ENCODE measurements at places on chromosomes 3 and 15. TPM values are rescaled to one million over a fixed set of nuclear protein-coding genes. Genes with fewer than 3 reads are reported as not detected.

ACKR4 gene
- not detected for polyA plus RNA-seq

HGD gene
- not detected for polyA plus RNA-seq

MYH15 gene
- not detected for polyA plus RNA-seq

CSPG4 gene
- polyA plus RNA-seq = not detected

TUSC7 gene
- polyA plus RNA-seq = not detected

- no peaks in the 10 kb centered on the region for H3K4me1 ChIP-seq
- no peaks in the 10 kb centered on the region for H3K27me3 ChIP-seq
- H3K27ac ChIP-seq = no peak overlapping the region
- H3K4me3 ChIP-seq = no peak overlapping the region
Observed at GRCh38 chr3:47974974-47975470, 41.2 kb downstream of the MAP4 start.

THBS1 gene
- 1.1 TPM for polyA plus RNA-seq

GRCh38 chr3:95750097-95750496 lies 1064.3 kb upstream of the EPHA6 start:
- no peak overlapping the region for H3K27ac ChIP-seq
- H3K36me3 ChIP-seq = no peaks in the 10 kb centered on the region
- no peaks in the 10 kb centered on the region for H3K4me1 ChIP-seq
- no peaks in the 10 kb centered on the region for H3K27me3 ChIP-seq

GRCh38 chr3:171458071-171458863 lies 1.9 kb downstream of the TNIK start:
- H3K4me3 ChIP-seq = peak overlapping the region; percentile 93
- peaks cover 61% of the 10 kb centered on the region for H3K4me1 ChIP-seq
- peak overlapping the region; percentile 75 for H3K27ac ChIP-seq
- no peaks in the 10 kb centered on the region for H3K27me3 ChIP-seq

DNA sequence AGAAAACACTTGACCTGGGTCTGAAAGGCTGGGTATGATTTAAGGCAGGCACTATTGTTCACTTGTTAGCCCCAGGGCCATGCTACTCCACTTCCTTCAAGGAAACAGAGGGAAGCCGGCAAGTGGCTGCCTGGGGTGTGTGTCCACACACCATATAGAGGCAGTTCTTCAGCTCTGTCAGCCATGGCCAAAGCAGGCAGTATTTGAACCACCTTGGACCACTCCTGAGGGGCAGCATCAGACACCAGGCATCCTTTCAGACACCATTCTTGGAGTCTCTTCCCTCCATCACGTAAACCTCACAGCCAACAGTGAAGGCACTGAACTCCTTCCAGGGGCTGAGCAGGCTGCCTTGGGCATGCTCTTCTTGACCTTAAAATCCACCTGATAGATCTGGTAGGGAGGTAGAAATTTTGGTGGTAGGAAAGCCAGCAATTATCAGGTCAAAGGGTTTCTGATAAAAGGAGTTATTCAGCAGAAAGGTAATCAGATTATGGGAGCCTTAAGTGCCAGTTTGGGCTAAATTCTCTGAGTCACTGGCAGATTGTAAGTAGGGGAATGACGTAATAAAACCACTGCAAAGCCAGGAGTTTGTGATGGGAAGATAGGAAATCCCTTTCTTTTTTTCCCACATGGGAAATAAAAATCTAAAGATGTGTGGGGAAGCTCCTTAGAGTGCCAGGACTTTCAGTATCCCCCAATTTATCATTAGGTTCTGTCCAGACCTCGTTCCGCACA lies 20.2 kb downstream of the TGFBR2 start:
- no peak overlapping the region for H3K4me3 ChIP-seq
- peak overlapping the region; percentile 53 for H3K27ac ChIP-seq
- DNase-seq = no peak
- no peaks in the 10 kb centered on the region for H3K36me3 ChIP-seq
- H3K27me3 ChIP-seq = no peaks in the 10 kb centered on the region
- peaks cover 99% of the 10 kb centered on the region for H3K4me1 ChIP-seq

DNA sequence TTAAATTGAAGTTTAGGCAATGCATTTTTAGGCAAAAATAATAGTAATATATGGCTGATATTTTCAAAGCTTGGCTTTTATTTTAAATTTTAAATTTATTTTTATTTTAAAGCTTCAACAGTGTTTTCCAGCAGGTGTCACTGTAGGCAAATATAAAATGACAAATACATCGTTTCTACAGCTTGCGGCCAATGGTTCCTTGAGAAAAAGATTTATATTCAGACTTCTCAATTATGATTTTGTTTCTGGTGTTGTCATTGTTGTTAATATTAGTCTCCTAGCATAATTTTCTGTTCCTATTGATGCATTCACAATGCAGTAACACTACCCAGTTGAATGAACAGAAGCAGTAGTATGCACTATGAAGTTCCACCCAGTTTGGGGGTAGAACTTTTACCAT lies 220.7 kb upstream of the DNAJC19 start:
- no peaks in the 10 kb centered on the region for H3K4me1 ChIP-seq
- no peak overlapping the region for H3K27ac ChIP-seq
- no peak overlapping the region for H3K4me3 ChIP-seq
- no peaks in the 10 kb centered on the region for H3K36me3 ChIP-seq

DNA sequence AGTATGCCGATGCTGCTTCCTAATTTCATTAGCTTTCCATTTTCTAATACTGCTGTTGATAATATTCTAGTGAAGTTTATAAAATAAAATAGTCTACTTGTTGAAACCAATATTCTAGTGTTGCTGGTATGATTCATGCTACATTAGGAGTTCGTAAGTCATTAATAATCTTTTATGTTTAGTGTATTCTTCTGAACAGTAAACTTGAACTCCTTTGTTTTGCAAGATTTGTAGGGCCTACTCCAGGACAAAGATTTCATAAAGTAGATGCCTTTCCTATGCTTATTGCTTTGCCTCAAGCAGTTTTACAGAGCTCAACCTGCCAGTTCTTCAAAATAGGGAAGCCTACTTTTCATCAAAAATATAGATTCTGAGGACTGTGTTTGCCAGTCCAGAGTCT lies 111.5 kb downstream of the RSRC1 start:
- no peak overlapping the region for H3K27ac ChIP-seq
- DNase-seq = no peak
- no peak overlapping the region for H3K4me3 ChIP-seq
- H3K27me3 ChIP-seq = no peaks in the 10 kb centered on the region
- H3K4me1 ChIP-seq = no peaks in the 10 kb centered on the region

DNA sequence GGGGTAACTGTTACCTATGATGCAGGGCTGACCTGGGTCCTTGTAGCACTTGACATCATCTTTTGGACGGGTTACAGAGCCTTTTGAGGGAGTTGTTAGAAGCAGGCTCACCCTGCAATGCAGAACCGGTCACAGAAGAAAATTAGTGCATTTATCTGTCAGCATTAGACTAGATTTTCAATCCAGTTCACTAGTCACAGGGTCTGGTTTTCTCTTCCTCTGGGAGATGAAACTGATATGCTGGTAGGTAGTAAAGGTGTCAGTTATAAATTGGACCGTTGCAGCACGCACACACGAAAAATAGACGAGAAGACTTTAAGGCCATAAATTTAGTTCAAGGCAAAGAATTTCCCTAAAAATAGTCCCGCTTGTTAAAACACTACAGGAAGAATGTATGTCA lies 532.3 kb upstream of the ATP11B start:
- no peak for DNase-seq
- H3K27ac ChIP-seq = no peak overlapping the region
- H3K27me3 ChIP-seq = no peaks in the 10 kb centered on the region

TMED3 gene
- 51.7 TPM for polyA plus RNA-seq

TPRA1 gene
- polyA plus RNA-seq = 40.1 TPM

GRCh38 chr15:27768732-27769475 lies 330.2 kb downstream of the OCA2 start:
- no peaks in the 10 kb centered on the region for H3K4me1 ChIP-seq
- no peaks in the 10 kb centered on the region for H3K36me3 ChIP-seq
- H3K4me3 ChIP-seq = no peak overlapping the region
- DNase-seq = no peak

- no peak for DNase-seq
- no peaks in the 10 kb centered on the region for H3K36me3 ChIP-seq
- H3K27ac ChIP-seq = no peak overlapping the region
- no peaks in the 10 kb centered on the region for H3K4me1 ChIP-seq
Observed at GRCh38 chr3:94671078-94671477, 608.2 kb downstream of the NSUN3 start.

SI gene
- not detected for polyA plus RNA-seq

DNA sequence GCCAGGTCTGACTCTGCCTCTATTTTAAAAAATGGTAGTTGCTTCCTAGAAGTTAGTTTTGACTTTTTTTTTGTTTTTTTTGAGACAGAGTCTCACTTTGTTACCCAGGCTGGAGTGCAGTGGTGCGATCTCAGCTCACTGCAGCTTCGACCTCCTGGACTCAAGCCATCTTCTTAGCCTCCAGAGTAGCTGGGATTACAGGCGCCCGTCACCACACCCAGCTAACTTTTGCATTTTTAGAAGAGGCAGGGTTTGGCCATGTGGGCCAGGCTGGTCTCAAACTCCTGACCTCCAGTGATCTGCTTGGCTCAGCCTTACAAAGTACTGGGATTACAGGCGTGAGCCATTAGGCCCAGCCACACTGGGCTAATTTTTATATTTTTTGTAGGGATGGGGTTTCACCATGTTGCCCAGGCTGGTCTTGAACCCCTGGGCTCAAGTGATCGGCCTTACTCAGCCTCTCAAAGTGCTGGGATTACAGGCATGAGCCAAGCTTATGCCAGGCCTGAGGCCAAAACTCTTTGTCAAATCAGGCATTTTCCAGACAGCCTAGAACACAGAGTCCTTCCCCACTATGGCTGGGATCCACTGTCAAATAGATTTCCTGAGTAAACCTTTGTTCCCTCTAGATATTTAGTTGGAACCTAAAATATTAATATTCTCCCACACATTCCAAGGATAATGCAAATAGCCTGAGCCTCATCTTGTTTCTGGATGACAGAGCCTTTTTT lies 13.7 kb downstream of the C3orf62 start:
- no peak overlapping the region for H3K4me3 ChIP-seq
- no peaks in the 10 kb centered on the region for H3K4me1 ChIP-seq
- H3K36me3 ChIP-seq = no peaks in the 10 kb centered on the region
- H3K27me3 ChIP-seq = no peaks in the 10 kb centered on the region
- no peak overlapping the region for H3K27ac ChIP-seq

LNP1 gene
- 0.61 TPM for polyA plus RNA-seq

DNA sequence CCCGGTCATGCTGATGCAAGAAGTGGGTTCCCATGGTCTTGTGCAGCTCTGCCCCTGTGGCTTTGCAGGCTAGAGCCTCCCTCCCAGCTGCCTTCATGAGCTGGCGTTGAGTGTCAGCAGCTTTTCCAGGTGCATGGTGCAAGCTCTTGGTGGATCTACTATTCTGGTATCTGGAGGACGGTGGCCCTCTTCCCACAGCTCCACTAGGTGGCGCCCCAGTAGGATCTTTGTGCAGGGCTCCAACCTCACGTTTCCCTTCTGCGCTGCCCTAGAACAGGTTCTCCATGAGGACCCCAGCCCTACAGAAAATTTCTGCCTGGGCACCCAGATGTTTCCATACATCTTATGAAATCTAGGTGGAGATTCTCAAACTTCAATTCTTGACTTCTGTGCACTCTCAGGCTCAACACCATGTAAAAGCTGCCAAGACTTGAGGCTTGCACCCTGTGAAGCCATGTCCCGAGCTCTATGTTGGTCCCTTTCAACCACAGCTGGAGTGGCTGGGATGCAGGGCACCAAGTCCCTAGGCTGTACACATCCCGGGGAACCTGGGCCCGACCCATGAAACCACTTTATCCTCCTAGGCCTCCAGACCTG lies 238.4 kb upstream of the MDFIC2 start:
- H3K4me1 ChIP-seq = no peaks in the 10 kb centered on the region
- H3K4me3 ChIP-seq = no peak overlapping the region
- no peaks in the 10 kb centered on the region for H3K36me3 ChIP-seq
- no peak overlapping the region for H3K27ac ChIP-seq
- H3K27me3 ChIP-seq = peaks cover 3% of the 10 kb centered on the region
- DNase-seq = peak; percentile 58

CD200R1 gene
- polyA plus RNA-seq = 22.6 TPM

GRCh38 chr3:177642042-177642803 lies 444.9 kb upstream of the TBL1XR1 start:
- peak overlapping the region; percentile 23 for H3K27ac ChIP-seq
- no peaks in the 10 kb centered on the region for H3K27me3 ChIP-seq
- peaks cover 69% of the 10 kb centered on the region for H3K4me1 ChIP-seq
- no peaks in the 10 kb centered on the region for H3K36me3 ChIP-seq
- DNase-seq = no peak

- no peak for DNase-seq
- no peaks in the 10 kb centered on the region for H3K27me3 ChIP-seq
- H3K36me3 ChIP-seq = no peaks in the 10 kb centered on the region
- no peak overlapping the region for H3K27ac ChIP-seq
- H3K4me1 ChIP-seq = no peaks in the 10 kb centered on the region
Observed at GRCh38 chr15:77123854-77124253, 52.9 kb upstream of the TSPAN3 start.

SPINT1 gene
- 5.3 TPM for polyA plus RNA-seq

GRCh38 chr3:55678546-55679216 lies 191.6 kb upstream of the WNT5A start:
- no peak overlapping the region for H3K27ac ChIP-seq
- DNase-seq = no peak
- H3K4me3 ChIP-seq = no peak overlapping the region
- H3K36me3 ChIP-seq = no peaks in the 10 kb centered on the region

All from CD4-positive, alpha-beta memory T cell (primary cell).